ENCODE measurements at places on chromosomes 7 and 10.

GRCh38 chr7:31109751-31110150 lies 57.6 kb downstream of the ADCYAP1R1 start:
- DNase-seq: no peak

- no peak for DNase-seq
Measured at GRCh38 chr7:90594751-90595317, 1.3 kb upstream of the CDK14 start.

GRCh38 chr7:94394437-94395140 lies at the start of gene COL1A2:
Gene COL1A2 (plus strand): TSS chr7:94394895. CDS start chr7:94395032, 137 bp downstream.
- no peak for DNase-seq

- DNase-seq: no peak
Measured at GRCh38 chr7:117095055-117095454, 141.8 kb downstream of the ST7 start.

All from stimulated activated CD8-positive, alpha-beta memory T cell treated with anti-CD3 and anti-CD28 coated beads, Interleukin-7, amount 100 ng/mL, for 1 hour (primary cell).